Amniotic epithelial cell (primary cell): ENCODE measurements at places on chromosomes 2 and 18.

DNA sequence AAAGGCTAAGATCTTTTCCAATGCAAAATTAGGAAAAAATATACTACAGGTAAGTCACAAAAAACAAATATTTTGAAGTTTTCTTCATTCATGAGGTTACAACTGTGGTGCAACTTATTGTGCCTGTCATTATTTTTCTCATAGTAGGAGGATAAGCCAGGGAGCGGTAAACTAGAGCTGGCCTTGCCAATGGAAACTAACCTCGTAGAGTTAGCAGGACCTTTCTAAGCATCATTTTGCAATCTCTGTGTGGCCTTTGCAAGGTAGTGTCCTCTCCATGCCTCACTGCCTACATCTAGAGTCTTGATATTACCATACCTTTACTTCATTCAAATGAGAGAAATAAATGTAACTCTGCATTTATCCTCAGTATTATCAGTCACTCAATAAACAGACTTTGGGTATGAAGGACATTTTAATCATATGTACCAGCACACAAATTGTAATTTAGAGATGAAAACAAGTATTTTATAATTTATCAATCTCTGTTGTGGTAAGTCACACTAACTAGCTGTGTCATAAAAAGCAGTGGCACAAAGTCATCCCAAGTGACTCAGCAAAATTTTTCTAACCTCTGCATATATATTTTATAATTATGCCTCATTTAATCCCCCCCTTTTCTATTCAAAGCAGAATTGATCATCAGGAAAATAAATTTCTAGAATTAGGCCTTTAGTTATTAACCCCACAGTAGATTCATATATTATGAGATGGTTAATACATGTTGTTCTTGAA is 47.0 kb downstream of the LANCL1 start:
- no peak for DNase-seq

DNA sequence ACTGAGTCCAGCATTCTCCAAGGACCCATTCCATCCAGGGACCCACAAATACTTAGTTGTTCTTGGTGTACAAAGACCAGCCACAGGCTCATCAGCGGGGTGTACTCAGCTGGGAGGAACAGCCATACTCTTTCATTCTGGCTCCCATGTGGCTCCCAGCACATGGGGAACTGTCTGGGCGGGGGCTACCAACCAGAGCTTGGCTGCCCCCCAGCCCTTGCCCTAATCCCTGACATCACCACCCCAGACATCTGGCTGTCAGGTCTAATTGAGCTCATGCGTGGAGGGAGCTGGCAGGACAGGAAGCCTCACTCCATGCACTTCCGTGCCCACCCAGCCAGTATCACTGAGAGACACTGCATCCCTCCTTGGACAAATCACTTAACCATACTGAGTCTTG is 283.6 kb downstream of the DYSF start:
- no peak for DNase-seq

- no peak for DNase-seq
These were observed 90.2 kb upstream of the TMEM18 start for GRCh38 chr2:767440-767839.

- no peak for DNase-seq
These were observed 16.2 kb upstream of the BCL11A start for GRCh38 chr2:60569680-60570111.

- no peak for DNase-seq
These were observed 67.7 kb downstream of the TWIST2 start for GRCh38 chr2:238915596-238915995.

DNA sequence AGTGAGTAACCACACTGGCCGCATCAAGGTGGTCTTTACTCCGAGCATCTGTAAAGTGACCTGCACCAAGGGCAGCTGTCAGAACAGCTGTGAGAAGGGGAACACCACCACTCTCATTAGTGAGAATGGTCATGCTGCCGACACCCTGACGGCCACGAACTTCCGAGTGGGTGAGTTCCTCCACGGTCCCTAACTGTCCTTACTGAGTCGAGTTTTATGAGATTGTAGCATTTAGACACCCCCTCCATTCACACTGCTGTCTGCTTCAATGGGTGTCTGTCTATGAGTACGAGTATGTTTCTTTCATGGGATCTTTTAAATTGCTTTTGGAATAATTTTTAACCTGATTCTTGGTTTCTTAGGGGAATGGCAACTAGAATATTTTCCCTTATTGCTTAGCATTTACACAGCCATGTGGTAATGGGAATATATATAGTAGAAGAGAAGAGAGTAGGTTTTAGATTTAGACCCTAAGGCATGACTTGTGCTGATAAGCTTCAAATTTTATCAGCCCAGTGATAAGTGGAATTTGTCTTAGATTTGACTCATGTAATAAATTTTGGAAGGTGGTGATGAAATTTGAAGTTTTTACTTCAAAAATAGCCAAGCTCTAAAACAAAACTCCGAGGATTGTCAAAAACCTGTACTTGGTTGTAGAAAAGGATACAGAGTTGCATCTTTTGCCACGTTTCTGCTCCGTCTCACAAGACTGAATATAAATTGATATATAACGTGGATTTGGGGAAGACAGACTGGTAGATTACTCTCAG is 188.2 kb downstream of the LTBP1 start:
- DNase-seq = peak; percentile 53

DNA sequence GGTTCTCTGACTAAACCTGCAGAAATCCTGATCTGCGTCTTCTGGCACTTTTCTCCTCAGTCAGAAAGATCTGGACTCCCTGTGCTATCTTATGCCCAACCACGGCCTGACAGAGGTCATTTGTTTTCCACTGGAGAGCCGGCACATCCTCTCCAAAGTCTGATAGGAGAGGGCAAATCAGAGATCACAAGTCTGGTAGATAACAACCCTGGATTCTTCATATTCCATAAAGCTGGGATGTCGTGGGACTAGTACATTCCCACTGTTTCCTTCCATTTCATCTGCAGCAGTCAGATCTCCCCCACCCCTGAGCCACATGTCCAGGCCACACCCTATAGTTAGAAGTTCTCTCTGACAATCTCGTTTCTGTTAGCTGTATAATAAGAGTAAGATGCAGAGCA is 157.0 kb downstream of the MGAT5 start:
- peak; percentile 99 for DNase-seq

DNA sequence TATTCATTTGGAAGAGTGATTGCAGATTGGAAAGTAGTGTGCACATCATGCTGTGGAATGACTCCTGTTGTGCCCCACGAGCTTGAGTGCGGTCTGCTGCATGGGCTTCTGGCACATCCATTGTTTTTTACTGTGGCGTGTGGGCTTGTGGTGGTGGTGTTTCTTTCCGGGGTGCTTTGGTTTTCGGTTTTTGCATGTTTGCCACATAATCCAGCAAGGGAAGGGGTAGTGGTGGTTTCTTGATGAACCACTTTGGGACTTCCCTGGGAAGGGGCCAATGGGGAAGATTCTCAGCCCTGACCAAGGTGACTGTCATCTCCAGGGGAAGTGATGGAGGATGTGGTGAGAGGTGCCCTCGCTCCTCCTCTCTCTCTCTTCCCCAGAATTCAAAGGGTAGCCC is 57.0 kb downstream of the COA5 start:
- no peak for DNase-seq

DNA sequence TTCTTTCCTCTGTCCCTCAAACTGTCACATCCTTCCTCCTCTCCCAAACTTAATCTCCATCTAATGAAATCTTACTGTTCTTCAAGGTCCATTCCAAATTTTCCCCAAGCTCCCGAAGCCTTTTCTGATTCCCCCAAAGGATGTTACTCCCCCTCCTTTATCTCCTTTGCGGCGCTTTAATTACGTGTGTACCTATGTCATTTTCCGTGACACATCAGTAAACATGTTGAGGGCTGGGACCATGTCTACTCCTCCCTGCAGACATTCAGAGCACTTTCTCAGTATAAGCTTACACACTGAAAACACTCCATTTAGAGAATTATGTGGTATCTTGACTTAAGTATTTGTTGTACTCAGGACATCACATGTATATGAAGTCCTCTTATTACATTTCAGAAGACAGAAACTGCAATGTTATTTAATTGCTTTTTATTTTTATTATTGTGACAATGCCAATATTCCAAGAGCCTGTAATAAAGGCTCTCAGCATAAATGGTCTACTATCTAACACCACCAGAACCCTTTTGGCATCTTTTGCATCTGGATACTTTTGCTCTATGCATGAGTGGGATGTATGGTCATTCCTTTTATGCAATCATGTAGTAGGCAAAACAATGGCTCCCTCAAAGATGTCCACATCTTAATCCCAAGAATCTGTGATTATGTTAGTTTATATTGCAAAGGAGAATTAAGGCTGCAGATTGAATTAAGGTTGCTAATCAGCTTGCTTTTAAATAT is 1.8 kb downstream of the NMI start:
- DNase-seq = no peak

DNA sequence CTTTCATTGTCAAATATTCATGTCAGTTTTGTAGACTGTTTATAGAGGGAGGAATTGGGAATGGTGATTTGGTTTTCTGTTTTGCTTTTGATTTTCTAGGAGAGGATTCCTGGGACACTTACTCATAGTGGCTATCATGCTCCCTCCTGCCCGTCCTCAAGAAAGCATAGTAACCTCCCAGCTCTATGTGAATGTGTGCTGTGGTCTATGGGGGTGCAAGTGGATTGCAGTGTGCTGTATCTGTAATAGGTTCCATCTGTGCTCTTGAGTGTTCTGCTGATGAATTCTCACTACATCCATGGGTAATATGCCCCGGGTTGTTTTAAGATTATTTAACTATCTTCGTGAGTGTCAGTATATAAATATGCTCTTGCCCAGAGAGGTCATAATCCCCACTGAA is 811.3 kb downstream of the CNTNAP5 start:
- peak; percentile 71 for DNase-seq

DNA sequence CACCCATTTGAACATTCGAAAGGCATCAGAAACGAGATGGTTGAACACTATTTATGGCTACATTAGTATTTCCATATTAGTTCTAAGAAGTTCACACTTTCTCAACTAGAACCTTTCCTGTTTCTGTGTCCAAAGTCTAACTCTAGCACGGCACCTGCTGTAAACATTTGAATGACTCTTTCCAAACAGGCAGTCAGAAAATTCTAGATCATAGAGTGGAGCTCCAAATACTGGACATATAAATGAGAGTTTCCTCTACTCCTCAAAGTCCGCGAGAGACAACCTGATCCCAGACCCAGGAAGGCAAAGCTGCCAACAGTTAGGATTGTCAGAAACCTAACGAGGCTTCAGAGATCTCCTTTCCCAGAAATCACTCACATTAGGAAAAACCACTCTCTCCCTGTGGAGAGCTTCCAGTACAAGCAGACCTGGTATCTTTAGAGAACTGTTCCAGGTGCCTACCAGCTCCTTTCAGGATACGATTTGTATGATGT is 10.6 kb downstream of the RND3 start:
- peak; percentile 25 for DNase-seq

DNA sequence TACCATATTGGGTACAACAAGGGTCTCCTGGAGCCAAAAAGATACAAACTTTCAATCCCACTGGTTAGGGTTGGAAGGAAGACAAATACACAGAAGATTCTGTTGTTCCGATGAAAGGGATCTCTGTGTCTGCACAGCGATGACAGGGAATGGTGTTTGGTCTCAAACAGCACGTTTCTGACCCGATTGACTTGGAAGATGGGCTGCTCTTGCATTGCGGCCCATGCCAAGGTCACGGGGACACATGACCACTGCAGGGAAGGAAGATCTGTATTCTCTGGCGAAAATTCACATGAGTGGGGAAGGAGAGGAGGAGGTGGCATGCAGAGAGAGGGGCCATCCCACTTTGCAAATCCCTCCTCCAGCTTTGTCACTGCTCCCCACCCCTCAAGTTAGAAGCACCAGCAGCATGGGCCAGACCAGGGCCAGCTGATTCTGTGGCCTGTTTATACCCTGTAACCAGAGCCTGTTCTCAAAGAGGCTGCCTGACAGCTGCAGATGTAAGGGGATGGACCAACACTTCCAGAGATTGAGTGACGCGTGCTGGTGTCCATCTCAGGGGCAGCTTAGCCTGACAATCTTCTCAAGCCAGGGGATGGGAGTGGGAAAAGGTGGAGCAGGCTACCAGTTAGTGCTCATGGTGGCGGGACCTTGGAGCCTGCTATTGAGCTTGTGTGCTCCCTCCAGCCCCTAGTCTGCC is 57.2 kb downstream of the TNP1 start:
- no peak for DNase-seq

GRCh38 chr18:11324510-11324909 is 175.1 kb upstream of the PIEZO2 start:
- DNase-seq = peak; percentile 87
